NCI-H526 treated with DMSO at 0.1 percent for 48 hours (cell line): ENCODE measurements at places on chromosomes 7 and 10.

GRCh38 chr7:27316311-27316710 is 73.7 kb downstream of the EVX1 start:
- no peak for DNase-seq

DNA sequence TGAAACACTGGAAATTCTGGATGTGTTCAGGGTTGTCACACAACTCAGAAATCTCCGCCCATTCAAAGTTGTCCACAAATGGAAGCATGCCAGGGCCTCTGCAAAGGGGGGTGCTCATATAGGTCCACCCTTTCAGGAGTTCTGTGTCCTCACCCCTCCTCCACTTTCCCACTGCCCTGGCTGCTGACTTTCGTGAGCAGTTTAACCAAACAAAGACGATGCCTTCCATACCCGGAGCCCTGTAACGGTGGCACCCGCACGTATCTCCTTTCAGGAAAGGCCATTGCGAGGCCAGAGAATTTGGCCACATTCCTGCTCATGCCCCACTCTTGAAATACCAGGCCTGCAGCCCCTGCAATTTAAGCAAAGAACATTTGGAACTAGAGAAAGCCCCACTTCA is 1.4 kb downstream of the CPXM2 start:
- no peak for DNase-seq

GRCh38 chr10:95278061-95278988 is 12.5 kb downstream of the PDLIM1 start:
- DNase-seq: no peak

- no peak for DNase-seq
These were observed 45.7 kb downstream of the BPGM start for GRCh38 chr7:134692344-134692705.

DNA sequence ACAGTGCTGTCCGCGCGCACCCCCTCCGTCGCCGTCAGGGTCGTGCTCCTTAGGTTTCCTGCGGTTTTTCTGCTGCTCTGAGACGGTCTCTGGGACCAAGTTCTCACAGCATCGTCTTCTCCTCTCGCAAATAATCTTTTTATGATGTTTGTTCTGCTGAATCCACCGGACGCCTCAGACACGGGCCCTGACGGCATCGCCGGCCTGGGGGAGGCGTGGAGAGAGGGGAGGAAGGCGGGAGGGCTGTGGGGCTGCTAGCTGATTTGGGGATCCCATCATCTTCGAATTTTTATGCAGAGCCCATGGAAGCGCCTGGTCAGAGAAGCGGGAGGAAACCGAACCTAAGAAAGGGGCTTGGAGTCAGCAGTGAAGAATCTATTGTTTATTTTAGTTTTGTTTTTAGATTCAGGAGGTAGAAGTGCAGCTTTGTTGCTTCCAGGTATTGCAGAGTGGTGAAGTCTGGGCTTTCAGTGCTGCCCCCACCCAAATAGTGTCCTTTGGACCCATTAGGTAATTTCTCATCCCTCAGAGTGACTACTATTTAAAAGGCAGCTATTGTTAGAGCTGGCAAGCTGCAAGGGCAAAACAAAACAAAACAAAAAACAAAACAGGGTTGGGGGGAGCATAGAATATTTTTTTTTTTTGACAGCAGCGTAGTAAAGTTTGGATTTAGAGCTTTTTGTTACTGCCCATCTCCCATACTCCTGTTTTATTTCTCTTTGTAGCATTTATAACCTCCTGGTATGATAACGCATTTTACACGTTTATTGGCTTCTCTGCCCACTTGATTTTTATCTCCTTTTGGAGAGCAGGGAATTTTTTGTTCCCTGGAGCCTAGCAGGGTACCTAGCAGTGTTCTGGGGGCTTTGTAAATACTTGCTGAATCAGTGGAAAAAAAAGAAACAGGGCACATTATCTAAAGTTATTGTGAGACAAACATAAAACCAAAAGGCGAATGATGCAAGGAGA is 92.6 kb downstream of the SPAG6 start:
- DNase-seq: no peak

GRCh38 chr7:53302496-53303246 is 267.2 kb downstream of the POM121L12 start:
- no peak for DNase-seq

- DNase-seq: no peak
These were observed 27.7 kb downstream of the MMRN2 start for GRCh38 chr10:86929468-86930380.

DNA sequence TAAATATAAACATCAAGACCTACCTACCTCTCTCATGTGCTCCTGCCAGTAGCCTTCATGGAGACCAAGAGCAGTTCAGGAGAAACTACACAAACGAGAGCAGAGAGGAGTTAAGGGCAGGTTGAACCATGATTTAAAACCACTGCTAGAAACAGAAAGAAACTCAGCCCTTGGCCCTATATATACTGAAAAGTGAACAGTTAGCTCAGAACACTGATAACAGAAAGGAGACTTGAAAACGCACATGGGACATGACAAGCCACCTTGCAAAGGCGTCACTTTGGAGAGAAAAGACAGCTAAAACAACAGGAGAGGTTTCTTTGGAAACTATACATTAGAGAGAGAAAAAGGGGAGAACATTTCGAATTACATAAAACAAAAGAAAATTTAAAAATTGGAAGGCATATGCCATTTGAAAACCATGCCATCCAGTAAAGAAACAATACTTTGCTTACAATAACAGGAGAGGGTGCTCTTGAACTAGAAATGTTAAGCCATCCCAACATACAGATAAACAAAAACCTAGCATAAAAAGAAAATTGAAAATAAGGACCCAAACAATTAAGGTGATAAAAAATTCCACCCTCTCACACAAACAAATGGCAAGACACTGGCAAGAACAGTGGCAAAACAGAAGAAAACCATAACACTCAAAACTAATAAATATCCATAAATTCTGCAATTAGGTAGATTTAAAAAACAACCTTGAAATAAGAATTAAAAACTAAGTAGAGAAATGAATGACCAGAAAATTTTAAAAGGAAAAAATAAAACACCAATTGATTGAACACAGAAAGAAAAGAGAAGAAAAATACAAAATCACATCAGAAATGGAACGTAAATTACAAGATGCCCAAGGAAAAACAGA is 232.7 kb downstream of the IMMP2L start:
- DNase-seq: no peak

DNA sequence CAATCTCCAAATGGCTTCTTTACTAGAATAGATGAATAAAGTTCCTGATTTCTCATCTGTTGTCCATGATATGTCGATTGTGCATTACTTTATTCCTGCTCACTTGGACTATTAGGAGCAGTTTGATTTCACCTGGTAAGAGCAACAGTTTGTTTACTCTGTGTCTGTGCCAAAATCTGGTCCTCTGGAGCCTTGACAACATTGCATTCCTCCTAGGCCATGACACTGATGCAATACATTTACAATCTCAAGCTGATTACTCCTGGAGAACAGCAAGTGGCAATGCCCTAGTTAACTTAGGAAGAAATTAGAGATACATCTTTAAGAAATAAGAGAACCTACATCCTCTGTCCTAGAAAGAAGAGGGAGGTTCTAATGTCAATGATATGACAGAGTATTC is 71.8 kb downstream of the SGCE start:
- no peak for DNase-seq

GRCh38 chr10:35192645-35193249 is 66.1 kb downstream of the CREM start:
- no peak for DNase-seq

- no peak for DNase-seq
These were observed 64.4 kb downstream of the BPGM start for GRCh38 chr7:134710854-134711624.

- no peak for DNase-seq
These were observed 151.3 kb upstream of the ADO start for GRCh38 chr10:62653254-62653653.
